ENCODE measurements at places on chromosomes 3 and 15.

GRCh38 chr15:96344060-96344705 lies 13.7 kb downstream of the NR2F2 start:
- DNase-seq: peak; percentile 63

DNA sequence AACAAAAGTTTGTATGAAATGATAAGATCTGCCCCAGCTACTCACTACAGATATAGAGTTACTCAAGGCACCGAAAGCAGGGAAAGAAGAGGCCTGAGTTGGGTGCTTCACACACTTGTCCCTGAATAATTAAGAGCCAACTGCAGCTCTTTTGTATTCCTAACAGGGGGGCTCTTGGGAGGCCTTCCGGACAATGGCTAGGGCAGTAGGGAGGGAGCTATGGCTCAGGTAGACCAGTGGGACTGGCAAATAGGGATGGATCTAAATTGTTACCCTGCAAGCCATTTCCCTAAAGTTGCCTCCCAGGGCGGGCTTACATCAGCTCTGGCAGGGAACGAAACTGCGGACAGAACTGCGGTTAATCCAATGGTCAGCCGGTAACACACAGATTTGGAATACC lies 6.2 kb downstream of the SEMA5B start:
- DNase-seq: no peak

DNA sequence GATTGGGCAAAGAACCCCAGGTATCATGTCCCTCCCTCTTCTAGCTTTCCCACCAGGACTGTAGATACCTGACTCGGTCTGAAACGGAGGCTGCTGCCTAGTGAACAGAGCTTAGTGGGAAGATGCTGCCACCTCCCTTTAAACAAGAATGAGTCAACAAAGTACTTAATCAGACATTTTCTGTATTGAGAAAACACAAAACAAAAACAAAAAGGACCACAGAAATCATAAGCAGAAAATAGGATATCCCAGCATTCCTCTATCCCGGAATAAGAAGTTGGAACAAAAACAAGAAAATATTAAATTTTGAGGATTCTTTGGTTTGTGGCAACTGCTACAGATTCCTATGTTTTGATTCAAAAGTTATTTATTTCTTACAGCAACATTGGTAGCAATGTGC lies 51.7 kb upstream of the COL8A1 start:
- DNase-seq: no peak

DNA sequence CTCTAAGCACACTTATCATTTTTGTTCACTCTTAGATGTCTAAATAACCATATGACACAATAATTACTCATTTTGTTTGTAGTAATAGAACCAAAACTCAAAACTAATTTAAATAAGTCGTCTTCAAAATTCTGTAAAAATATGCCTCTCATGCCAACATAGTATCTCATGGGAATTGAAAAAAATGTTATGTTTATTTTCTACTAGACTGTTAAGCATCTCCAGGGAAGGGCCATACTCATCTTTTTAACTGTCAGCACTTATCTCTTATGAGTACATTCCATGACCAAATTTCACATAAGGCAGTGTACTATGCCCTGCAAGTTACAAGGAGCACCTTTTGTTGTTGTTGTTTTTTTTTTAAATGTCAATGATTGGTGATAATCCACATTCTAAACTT lies 18.3 kb upstream of the USF3 start:
- DNase-seq: no peak

DNA sequence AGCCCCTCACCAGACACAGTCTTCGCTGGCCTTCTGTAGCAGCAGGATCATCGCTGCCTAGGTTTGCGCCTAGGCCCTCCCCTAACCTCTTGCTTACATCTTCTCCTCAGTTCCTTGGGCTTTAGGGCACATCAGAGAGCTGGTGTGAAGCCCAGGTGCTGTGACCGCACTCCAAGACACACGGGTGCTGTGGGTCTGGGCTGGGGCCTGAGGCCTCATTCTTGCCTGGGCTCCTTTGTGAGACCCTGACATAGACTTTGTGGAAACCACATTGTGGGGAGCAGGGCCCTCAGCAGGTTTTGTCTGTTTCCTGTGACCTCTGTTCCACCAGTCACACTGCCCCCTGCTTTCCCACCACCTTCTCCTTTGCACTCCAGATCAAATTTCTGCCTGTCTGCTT lies 8.0 kb downstream of the AMIGO3 start:
- no peak for DNase-seq

GRCh38 chr3:151912028-151912427 lies 38.6 kb downstream of the SUCNR1 start:
- no peak for DNase-seq

DNA sequence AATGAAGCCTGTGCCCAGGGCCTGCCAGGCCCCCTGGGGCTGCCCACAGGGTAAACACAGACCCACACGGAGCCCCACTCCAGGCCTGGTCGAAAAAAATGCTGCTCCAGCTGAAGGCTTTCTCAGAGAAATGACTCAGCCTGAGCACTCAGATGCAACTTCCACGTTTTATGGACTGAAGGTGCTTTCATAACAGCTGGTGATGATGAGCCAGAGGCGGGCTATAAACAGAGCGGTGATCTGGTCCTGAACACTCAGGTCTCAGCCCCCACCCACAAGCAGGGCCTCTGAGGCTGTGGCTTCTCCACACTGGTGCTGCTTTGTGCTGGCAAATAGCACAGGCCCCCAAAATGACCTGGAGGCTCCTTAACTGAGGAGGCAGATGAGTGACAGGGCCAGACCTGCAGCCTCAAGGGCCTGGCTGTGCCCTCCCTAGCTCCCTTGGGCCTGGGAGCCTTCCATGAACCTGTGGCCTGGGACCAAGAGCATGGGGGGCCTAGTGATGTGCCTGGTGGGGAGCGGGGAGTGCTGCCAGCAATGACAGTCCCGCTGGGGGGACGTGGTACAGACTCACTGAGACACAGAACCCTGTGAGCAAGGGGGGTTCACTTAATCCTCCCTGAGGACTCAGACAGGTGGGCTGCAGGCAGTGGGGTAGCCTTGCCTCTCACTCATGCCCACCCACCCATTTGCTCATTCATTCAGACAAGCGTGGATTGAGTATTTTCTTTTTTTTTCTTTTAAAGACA lies 23.0 kb upstream of the FURIN start:
- peak; percentile 76 for DNase-seq

DNA sequence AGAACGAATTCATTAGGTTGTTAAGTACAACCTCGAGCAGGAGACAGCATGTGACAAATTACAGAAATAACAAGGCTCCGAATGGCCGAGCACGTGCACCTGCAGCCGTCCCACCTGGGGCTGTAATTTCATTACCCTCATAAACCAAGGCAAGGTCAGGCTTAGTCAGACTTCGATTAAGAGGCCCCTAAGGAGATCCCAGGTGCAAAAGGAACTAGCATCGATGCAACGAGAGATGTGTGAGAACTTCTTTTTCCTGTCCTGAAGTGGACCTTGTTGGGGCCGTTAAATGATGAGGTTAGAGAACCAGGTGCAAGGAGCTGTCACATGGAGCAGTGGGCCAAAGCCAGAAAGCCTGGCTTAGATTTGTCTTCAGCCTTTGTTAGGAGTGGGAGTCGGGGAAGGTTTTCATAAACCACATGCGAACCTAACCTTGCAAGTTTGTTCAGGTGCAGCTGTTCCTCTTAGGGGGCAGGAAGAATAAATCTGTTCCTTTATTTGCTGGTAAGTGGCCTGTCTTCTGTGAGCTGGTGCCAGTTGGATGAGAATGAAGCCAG lies 559.9 kb upstream of the MCTP2 start:
- no peak for DNase-seq
